ENCODE measurements at places on chromosomes 5 and 9. TPM values are rescaled to one million over a fixed set of nuclear protein-coding genes. Genes with fewer than 3 reads are reported as not detected.

GRCh38 chr5:66285343-66285922, 141.3 kb downstream of the SREK1 start:
- peaks cover 1% of the 10 kb centered on the region for H3K27me3 ChIP-seq
- DNase-seq = no peak
- H3K4me3 ChIP-seq = no peak overlapping the region
- H3K36me3 ChIP-seq = no peaks in the 10 kb centered on the region
- no peak overlapping the region for H3K27ac ChIP-seq

SOX30 gene
- not detected for total RNA-seq

GRCh38 chr9:93128011-93128714, 5.9 kb downstream of the NINJ1 start:
- no peaks in the 10 kb centered on the region for H3K27me3 ChIP-seq
- no peak for DNase-seq
- H3K4me3 ChIP-seq = no peak overlapping the region
- no peak overlapping the region for H3K27ac ChIP-seq

GRCh38 chr5:79157305-79157704, 45.7 kb downstream of the BHMT start:
- H3K27ac ChIP-seq = no peak overlapping the region
- H3K36me3 ChIP-seq = no peaks in the 10 kb centered on the region
- H3K4me3 ChIP-seq = no peak overlapping the region
- DNase-seq = no peak
- peaks cover 4% of the 10 kb centered on the region for H3K27me3 ChIP-seq

PCDHB5 gene
- 0.28 TPM for total RNA-seq
